ENCODE measurements at places on chromosomes 7 and 10.

DNA sequence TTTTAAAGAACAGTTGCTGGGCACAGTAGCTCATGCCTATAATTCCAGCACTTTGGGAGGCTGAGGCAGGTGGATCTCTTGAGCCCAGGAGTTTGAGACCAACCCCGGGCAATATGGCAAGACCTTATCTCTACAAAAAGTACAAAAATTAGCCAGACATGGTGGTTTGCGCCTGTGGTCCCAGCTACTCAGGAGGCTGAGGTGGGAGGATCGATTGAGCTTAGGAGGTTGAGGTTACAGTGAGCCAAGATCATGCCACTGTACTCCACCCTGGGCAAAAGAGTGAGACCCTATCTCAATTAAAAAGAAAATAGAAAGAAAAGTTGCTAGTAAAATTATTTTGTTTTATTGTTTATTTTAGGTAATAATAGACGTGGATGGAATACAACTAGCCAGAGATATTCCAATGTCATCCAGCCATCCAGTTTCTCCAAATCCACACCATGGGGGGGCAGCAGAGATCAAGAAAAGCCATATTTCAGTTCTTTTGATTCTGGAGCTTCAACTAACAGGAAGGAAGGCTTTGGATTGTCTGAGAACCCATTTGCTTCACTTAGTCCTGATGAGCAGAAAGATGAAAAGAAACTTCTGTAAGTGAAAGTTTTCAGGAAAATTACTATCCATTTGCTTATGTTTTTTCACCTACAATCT is 3.0 kb downstream of the NUP42 start:
- peak; percentile 1 for DNase-seq

DNA sequence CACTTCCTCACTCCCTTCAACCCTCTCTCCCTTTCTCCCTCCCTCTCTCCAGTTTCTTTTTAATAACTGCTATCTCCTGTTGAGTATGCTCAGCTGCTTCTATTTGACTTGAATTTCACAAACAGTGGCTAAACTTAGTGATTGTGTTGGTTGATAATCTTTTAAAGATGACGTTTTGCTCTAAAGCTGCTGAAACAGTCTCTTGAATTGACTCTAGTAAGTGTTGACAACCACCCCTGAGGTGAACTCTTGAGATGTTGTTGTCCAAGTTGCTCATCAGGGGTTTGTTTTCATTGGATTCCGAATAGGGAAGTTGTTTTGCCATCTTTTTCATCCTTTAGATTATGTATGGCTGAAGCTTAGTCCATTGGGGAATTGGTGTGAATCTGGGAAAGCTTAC is 176.2 kb downstream of the TWIST1 start:
- no peak for DNase-seq

DNA sequence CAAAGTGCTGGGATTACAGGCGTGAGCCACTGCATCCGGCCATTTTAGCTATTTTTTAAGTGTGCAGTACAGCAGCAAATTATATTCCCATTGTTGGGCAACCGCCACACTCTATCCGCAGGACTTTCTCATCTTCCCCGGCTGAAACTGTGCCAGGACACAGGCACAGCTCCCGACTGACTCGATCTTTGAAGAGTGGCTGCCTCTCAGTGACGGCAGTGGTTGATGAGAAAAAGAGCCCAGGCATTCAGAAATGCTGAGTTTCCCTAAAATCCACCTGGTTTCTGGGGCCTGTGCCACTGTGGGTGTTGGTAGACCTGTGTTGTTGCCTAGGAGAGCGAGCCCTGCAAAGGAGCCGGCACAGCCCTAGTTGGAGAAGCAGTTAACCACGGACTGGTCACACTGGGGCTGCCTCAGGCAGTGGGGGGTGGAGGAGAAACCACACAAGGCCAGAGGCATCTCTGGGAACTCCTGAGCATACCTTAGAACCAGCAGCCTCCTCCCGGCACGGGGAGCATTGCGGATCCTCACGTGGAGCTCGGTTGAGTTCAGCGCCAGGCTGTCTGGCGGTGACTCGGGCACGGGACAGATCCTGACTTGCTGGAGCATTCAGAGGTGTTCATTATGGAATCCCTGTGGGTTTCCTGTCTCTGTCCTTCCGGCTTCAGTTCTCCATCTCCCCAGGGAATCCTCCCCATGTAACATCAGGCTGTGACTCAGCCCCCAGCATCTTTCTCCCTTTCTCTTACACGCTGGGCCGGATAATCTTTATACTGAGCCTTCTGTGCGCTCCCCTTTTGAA is 16.2 kb downstream of the PFKFB3 start:
- peak; percentile 81 for DNase-seq

GRCh38 chr10:71184421-71184820 is 27.9 kb upstream of the UNC5B start:
- DNase-seq: no peak

DNA sequence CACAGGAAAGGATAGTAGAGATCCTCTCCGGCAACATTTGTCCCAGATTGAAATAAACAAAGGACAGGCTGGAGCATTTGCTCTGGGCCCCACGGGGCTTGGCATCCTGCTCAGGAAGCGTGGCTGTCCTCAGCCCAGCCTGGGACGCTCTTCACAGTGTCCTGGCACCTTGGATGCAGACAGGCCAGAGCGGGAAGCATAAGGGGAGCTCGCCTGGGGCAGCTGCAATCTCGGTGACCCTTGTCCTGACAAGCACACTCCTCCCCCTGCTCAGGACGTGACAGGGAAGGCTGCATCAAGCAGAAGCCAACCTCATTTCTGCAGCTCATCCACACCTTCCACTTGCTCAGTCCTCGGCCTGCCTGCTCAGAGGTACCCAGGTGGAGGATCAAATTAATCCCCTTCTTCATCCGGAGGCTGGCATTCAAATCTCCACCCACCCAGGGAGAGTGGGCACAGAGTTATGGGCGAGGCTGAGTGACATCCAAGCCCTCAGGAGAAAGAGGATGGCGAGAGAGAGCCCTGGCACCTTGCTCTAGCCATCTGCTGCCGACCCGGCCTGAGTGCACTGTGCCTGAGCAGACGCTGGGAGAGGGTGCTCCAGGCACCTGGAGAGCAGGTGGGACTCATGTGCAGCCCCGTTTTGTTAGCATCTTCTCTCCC is 47.6 kb downstream of the ABRAXAS2 start:
- DNase-seq: no peak

DNA sequence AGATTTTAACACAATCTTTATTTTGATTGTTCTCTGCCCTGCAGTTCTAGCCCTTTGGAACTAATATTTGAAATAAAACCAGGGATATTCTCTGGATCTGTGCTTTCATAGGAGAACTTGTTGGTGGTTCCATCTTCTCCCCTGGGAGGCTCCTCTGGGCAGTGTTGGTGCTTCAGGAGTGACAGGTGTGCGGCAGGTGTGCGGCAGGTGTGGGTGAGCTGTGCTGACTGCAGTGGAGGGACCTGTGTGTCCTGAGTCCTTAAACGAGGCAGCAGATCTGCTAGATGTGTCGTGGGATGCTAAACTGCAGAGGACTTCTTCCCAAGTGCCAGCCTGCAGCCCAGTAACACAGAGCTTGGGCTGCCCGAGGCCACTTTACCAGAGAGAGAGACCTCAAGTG is 98.4 kb downstream of the LYZL1 start:
- no peak for DNase-seq

DNA sequence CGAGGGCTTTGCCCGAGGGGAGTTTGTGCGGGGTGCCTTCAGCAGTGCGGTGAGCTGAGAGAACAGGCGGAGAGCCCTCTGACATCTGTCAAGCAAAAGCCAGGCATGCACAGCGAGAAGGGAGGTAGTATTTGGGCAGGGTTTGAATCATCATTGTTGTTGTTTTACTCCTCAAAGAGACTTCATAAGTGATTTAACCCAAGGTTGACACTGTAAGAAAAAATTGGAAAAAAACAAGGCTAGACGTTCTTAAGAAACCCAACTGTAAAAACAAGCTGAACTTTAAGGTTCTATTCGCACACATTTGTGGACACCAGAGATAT is 1.3 kb downstream of the ADAM22 start:
- DNase-seq: no peak

- DNase-seq: no peak
These were observed 797 bp upstream of the NKX2-3 start for GRCh38 chr10:99531696-99532593.

DNA sequence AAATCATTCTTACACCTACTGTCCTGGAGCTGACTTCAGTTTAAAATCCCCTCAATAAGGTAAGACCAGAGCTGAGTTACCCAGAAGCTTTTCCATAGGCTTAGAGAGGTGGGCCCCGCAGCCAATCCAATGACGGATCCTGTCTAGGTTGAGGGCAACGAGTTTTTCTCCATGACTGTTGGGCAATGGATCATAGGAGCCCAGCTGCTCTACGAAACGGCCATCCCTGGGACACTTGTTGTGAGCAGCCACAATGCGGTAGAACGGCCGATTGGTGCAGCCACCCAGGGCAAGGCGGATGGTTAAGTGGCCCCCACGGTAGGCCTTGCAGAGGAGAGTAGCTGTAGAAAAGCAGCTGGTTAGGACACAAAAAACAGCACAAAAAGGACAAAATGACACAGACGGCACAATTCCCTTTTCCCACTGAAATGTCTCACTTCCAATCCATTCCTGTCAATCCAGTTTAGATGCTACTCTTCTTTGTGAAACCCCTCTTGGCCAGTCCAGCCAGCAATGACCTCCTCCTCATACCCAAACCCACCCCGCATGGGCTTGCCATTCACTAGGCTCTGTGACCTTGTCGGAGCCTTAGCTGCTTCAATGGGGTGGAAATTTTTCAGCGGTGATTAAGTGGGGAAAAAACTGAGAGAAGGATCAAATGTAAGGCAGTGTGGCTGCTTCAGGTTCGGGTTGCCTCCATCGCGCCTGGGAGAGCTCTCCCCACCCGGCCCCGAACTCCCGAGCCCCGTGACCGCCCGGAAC is 580 bp downstream of the MRPS16 start:
- DNase-seq: no peak

DNA sequence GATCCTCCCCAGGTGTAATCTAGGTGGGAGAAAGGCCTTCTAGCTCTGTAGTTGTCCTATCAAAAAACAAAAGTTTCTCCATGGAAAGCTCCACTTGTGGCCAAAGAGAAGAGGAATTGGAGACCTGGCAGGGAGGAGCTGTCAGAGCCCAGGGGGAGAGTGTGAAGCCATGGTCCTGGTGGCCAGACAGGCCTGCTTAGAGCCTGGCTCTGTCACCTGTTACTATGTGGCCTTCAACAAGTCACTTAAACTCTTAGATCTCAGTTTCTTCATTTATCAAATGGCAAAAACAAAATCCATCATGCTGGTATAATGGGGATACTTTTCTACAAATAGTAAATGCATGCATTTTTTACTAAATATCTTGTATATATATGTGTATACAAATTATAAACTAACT is 59.0 kb upstream of the NFE2L3 start:
- DNase-seq: no peak

Data from T1000 (cell line).